ENCODE measurements at places on chromosomes 2 and 18. TPM values are rescaled to one million over a fixed set of nuclear protein-coding genes. Genes with fewer than 3 reads are reported as not detected.

GALR1 gene
- total RNA-seq: not detected

DPYSL5 gene
- not detected for total RNA-seq

- H3K27me3 ChIP-seq: no peaks in the 10 kb centered on the region
- H3K27ac ChIP-seq: no peak overlapping the region
- H3K36me3 ChIP-seq: no peaks in the 10 kb centered on the region
- no peak for DNase-seq
Measured at GRCh38 chr2:227623226-227623625, 5.9 kb downstream of the SCYGR4 start.

DNA sequence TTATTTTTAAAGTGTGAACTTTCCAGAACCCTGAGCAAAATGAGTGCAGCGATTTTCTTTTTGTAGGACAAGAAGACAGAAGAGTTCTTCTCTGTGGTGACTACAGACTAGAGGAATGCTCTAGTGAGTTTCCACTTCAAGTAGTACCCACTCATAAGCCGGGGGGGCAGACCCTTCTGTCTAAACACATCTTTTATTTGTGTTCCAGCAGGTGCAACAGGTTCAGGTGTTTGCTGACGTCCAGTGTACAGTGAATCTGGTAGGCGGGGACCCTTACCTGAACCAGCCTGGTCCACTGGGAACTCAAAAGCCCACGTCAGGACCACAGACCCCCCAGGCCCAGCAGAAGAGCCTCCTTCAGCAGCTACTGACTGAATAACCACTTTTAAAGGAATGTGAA is 25.2 kb downstream of the PTRHD1 start:
- H3K4me1 ChIP-seq: peaks cover 9% of the 10 kb centered on the region
- H3K36me3 ChIP-seq: peaks cover 6% of the 10 kb centered on the region
- H3K27ac ChIP-seq: no peak overlapping the region
- H3K27me3 ChIP-seq: no peaks in the 10 kb centered on the region

DNA sequence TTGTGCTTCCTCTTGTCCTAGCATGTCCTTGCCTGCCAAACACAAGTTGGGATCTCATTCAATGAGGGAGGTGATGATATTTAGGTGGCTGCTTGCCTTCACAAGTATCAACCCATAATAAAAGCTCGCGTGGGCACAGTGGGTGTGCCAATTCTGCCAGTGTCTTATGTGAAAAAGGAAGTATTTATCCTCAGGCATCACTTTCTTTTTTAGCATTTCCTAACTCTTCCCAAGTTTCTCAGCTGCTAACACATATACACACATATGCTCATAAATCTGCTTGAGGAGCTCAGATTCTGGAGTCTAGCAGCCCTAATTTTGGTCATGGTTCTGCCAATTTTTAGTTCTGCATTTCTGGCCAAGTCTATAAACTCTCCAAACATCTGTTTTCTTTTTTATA is 319.5 kb upstream of the HNMT start:
- no peaks in the 10 kb centered on the region for H3K4me1 ChIP-seq
- no peaks in the 10 kb centered on the region for H3K27me3 ChIP-seq
- no peak for DNase-seq
- no peak overlapping the region for H3K4me3 ChIP-seq

KCNG2 gene
- not detected for total RNA-seq
